ENCODE measurements at places on chromosomes 7 and 10.

- peak; percentile 73 for DNase-seq
Observed at GRCh38 chr10:101967713-101968112, 88.3 kb downstream of the ARMH3 start.

DNA sequence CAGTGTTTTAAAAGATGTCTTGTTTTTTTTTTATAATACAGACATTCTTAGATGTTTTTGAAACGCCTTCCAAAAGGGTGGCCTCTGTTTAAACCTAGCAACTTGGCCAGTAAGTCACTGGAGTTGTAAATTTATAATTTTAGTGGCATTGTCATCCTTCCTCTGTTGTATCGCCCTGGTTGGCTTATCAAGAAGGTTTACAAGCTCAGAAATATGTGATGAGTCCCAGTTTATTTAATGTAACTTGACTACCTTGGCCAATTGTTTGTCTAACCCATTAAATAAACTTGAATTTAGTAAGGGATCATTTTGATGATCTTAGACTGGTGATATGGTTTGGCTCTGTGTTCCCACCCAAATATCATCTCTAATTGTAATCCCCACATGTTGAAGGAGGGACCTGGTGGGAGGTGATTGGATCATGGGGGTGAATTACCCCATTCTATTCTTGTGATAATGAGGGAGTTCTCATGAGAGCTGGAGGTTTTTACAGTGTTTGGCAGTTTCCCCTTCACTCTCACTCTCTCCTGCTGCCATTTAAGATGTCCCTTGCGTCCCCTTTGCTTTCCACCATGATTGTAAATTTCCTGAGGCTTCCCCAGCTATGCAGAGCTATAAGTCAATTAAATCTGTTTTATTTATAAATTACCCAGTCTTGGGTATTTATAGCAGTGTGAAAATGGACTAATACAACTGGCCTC is 13.4 kb upstream of the NT5C3A start:
- DNase-seq = no peak

- DNase-seq = no peak
Observed at GRCh38 chr7:116401711-116402110, 97.8 kb upstream of the CAV2 start.

- peak; percentile 96 for DNase-seq
Observed at GRCh38 chr10:4807761-4808507, 18.1 kb upstream of the AKR1E2 start.

DNA sequence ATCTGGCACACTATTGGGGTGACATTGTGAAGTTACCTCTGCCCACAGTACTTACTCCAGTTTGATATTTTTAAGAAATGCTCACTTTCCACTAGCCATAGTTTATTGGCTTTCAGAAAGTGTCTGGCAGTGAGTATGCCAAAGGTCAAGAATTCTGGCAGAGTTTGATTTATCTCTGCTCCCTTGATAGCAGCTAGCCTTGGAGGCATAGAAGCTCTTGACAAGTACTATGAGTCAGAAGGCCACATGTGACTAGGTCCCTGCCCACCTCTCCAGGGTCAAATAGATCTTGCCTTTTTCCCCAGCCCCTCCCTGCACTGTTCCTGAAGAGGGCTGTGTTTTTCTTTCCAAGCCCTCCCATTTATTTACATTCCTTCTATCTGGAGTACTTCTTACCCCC is 202.2 kb downstream of the AUTS2 start:
- no peak for DNase-seq

DNA sequence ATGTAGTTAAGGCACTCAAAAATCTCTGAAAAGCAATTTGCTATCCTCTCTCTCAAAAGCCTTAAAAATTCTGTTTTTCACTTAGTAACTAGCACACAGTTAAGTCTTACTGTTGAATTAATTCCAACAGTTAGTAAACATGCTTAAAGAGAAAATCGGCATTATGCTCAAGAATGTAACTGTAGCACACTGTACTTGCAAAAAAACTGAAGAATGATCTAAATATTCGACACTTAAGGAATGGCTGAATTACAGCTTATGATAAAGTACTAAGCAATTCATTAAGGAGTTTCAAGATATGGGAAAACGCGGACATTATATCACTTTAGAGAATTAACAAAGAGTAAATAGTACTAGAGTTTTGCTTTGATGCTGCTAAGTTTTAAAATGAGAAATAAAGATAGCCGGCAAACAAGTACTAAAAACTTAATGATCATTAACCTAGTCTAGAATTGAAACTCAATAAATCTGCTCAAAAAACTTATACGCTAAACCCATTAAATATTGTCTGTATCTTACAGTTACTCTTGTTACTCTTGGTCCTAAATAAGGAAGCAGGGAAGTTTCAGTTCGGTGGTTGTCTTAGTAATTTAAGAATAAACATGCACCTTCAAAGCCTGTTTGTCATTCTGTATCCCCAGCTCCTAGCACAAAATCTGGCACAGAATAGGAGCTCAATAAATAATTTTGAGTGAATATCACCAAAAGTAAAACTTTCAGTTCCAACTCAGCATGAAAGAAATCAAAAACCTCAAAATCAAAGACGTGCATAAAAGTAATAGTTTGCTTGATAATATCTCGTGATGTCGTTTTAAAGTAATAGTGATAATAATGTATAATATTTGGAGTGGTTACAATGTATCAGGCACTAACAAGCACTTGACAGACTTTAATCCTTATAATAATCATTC is 1.2 kb downstream of the TRDMT1 start:
- DNase-seq = peak; percentile 52

DNA sequence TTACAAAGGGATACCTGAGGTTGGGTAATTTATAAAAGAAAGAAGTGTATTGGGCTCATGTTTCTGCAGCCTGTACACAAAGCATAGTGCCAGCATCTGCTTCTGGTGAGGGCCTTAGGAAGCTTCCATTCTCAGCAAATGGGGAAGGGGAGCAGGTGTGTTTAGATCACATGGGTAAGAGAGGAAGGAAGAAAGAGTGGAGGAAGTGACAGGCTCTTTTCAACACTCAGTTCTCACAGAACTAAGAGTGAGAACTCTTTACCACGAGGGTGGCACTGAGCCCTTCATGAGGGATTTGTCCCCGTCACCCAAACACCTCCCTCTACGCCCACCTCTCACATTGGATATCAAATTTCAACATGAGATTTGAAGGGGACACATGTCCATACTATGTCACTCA is 506 bp upstream of the FAM170B start:
- DNase-seq = no peak

- no peak for DNase-seq
Observed at GRCh38 chr10:78950656-78951587, 117.8 kb upstream of the ZMIZ1 start.

DNA sequence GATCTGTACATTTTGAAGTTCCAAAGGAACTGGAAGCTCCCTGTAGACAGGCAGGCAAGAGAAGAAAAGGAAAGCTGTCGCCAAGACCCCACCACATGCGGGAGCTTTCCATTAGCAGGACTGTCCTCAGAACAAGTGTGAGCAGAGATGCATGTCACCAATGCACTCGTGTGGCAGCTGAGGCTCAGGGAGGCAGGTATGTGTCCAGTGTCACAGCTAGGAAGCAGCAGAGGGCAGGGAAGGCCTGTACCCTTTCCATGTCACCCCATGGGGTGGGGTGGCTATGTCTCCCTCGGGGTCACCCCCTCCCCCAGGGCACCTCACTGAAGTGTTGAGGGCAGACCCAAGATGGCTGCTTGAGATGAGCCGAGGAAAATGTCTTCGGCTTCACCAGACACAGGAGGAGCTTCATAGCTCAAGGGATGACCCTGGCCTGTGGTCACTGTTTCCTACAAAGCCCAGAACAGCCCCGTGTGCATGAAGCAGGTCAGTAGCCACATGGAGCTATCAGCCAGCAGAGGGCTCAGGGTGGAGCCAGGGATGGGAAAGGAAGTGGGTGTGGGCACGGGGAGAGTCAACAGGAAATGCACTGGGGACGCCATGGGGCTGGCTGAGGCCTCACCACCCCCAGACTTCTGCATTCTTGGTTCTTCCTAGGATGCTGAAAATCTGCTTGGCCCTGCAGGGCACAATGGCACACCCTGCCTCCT is 96.6 kb downstream of the FAM53B start:
- peak; percentile 69 for DNase-seq

GRCh38 chr10:73060738-73061635 is 35.7 kb downstream of the P4HA1 start:
- peak; percentile 58 for DNase-seq

- no peak for DNase-seq
Observed at GRCh38 chr10:110358278-110358677, 53.6 kb upstream of the SMNDC1 start.

GRCh38 chr7:35263396-35263795 is 9.5 kb upstream of the TBX20 start:
- DNase-seq = no peak

- peak; percentile 69 for DNase-seq
Observed at GRCh38 chr10:15236340-15236739, 67.8 kb upstream of the NMT2 start.

- no peak for DNase-seq
Observed at GRCh38 chr10:71042216-71042615, 153.9 kb upstream of the PCBD1 start.

DNA sequence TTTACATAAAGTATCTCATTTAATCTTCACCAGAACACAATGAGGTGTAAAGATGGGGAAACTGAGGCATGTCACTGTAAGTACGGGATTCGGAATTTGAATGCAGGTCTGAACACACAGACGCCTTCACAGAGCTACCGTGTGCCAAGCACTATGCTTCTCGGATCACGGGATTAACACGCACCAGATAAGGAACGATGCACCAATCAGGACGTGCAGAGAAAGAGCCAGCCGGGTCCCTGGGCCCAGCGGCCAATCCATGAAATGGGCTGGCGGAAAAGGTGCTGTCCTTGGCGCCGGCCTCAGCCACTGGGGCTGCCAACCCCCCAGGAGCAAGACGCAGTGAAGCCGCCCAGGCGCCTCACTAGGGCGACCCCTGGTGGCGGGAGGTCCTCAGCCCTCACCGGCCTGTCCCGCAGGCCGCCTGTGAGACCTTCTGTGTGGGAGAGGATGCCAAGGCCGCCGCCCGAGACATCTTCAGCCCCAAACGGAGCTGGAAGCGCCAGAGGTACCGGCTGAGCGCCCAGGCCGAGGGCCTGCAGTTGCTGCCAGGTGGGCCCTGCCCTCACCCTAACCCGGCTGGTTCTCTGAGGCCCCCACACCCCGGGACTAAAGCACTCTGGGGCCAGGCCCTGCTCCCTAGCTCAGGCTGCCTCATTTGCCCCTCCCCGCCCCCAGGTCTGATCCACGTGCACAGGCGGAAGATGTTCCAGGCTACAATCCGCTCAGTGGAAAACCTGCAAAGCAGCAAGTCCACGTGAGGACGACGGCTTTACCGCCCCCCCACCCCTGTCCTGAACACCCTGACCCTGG is 15.6 kb downstream of the ATG9B start:
- no peak for DNase-seq

GRCh38 chr10:60718886-60719285 is 59.4 kb upstream of the CDK1 start:
- no peak for DNase-seq

DNA sequence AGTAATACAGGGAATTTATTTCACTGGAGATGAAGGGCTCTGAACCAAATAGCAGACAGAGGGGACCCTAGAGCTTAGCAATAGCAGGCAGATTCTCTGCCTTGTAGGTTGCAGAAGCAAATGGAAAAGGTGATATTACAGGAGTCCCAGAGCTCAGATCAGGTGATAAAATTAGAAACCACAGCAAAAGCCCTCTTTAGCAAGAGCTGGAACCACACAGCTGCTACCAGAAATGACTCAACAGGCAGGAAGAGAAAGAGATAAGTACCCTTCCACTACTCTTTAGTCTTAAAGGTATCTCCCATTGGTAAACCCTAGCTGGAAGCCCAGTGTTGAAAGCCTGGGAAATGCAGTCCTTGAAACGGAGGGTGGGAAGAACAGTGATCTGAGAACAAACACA is 535.6 kb upstream of the GHITM start:
- no peak for DNase-seq

- peak; percentile 33 for DNase-seq
Observed at GRCh38 chr10:111098679-111099437, 22.0 kb downstream of the ADRA2A start.

GRCh38 chr10:9209105-9209798 is 1154.8 kb downstream of the GATA3 start:
- DNase-seq = peak; percentile 51

DNA sequence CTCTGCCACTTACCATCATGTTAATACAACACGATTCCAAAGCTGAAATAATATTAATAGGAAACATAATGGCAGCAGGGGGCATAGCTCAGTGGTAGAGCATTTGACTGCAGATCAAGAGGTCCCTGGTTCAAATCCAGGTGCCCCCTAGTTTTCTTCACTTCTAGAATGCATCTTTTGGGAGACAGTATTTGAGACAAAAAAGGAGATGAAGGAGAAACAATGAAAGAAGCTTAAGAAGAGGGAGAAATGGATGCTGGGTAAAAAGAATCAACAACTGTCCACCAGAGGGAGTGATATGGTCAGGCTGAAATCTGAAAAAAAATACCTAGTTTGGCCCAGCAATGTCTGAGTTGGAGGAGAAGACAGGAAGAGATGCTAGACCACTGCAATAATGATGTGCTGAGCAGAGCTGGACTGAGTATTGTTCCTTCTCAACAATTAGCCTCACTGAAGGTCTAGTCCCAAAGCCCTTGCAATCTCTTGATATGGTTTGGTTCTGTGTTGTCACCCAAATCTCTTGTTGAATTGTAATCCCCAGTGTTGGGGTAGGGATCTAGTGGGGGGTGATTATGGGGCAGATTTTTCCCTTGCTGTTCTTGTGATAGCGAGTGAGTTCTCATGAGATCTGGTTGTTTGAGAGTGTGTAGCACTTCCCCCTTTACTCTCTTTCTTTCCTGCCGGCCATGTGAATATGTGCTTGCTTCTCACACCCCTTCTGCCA is 48.3 kb downstream of the ZNF783 start:
- peak; percentile 85 for DNase-seq

- DNase-seq = peak; percentile 98
Observed at GRCh38 chr7:41027428-41028115, 675.3 kb downstream of the INHBA start.

DNA sequence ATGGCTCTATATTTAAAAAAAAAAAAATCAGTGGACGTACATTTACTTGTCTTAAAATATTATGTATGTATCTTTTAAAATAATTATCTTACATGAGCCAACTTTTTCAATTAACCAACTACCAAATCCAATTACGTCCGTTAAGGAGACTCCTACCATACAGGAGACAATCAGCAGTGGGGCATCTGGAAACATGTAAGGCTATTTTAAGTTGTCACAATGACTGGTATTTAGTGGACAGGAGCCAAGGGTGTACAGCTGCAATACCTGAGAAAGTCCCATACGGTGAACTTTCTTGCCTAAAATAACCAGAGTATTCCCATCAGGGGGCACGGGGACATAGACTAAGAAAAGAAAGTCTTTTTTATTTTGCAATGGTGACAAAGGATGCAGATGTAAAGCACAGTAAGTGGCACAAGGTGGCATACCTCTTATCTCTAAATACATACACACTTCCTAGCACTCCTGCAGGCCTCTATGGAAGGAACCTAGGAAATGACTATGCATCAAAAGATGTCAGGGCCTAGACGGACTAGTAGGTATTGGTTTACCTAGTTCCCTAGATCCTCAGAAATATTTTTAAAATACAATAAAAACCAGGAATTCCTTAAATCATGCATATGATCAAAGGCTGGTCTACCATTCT is 16.0 kb upstream of the TLL2 start:
- no peak for DNase-seq
